ENCODE measurements at places on chromosomes 11 and 22.
A peak's percentile ranks its signal among the peaks of the same experiment; 100 is the strongest.

GRCh38 chr11:106156290-106156937 lies 79.0 kb downstream of the AASDHPPT start:
- DNase-seq, result no peak

- DNase-seq, result no peak
Measured at GRCh38 chr11:123428116-123428715, 1.9 kb upstream of the GRAMD1B start.

- no peak for DNase-seq
Measured at GRCh38 chr22:49798486-49799151, 29.1 kb downstream of the BRD1 start.

GRCh38 chr22:41508770-41509170 lies 35.5 kb downstream of the POLR3H start:
- no peak for DNase-seq

GRCh38 chr22:36010882-36011281 lies 17.7 kb downstream of the RBFOX2 start:
- DNase-seq, result no peak

DNA sequence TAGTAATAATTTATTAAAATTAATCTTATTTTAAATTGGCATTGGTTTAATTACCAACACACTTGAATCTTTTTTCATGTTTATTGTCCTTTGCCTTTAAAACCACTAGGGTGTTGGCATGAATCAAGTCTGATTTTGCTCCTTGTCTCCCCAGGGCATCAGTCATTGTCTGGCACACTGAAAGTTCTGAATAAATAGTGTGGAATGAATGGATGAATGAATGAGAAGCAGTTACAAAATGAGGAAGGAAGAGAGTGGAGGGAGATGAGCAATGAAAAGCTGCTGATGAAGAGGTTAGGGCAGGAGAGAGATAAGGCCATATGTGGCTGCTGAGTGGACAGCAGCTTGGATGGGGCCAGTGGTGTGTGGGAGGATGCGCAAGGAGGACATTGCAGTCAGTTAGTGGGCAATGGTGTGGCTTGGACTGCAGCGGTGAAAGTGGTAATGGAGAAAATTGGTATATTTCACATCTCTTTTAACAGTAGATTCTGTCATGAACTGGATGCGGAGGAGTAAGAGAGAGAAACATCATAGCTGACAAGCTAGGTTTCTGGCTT lies 132.0 kb downstream of the SPON1 start:
- no peak for DNase-seq

GRCh38 chr11:119855066-119855465 lies 126.1 kb upstream of the NECTIN1 start:
- no peak for DNase-seq

DNA sequence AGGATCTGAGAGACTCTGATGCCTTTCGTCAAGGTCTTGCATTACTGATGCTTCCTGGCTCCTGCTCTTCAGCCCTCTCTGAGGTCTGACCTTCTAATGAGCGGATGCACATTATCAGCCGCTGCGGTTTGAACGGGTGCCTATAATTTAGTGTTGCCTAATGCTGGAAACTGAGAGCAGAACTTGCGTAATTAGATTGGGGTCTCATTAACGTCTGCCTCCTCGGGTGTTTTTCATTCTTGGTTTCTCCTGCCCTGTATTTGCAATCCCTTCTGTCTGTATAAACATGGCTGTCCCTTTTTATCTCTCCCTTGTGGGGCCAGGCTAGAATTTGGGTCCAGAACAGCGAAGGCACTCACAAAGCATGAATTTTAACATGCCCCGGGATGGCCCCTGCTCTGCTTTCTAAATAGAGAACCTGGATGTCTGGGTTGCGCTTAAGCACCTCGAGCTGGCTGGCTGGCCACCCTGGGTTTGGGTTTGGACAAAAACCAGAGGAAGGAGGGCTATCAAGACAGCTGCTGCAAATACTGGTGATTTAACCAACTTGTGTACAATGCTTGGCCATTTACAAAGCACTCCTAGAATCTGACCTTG lies 118.6 kb downstream of the TIMP3 start:
- no peak for DNase-seq

GRCh38 chr11:103714246-103714645 lies 322.2 kb upstream of the DDI1 start:
- DNase-seq, result no peak

GRCh38 chr11:9651481-9651880 lies 12.4 kb upstream of the SWAP70 start:
- DNase-seq, result no peak

- DNase-seq, result no peak
Measured at GRCh38 chr22:41340357-41340756, 39.0 kb downstream of the ZC3H7B start.

DNA sequence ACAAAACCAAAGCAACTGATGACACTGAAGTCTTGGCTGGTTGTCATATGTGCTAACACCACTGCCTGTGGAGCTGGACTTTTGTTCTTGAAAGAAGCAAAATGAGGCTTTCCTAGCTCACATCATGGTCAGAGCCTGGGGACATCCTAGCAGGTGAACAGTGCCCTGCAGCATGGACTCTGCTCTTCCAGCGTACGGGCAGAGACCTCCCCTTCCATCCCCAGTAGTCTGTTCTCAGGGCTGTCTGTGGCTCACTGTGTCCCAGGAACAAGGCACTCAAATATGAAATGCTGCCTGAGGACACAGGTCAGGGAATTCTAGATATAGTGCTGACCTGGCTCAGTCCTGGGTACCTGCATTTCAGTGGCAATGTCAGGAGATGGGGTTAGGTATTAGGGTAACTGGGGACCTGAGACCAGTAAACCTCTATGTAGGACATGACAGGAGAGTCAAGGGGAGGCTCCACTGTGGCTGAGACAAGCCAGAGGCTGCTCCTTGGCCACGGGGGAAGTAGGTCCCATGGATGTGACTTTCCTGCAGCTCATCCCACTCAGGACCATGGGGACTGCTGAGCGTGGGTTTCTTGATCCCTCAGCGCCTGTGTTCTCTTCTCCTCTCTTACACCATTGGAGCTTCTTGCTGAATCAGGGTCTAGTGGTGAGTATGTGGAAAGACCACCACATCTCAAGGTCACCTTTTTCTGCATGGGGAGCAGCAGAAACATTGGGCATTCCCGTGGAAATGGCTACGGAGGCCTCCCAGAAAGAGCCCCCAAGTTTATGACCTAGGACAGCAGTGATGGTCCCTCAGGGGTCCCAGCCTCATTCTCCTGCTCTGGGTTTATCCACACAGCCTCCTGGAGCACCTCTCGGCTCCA lies 80.1 kb downstream of the ZNF280B start:
- DNase-seq, result no peak

DNA sequence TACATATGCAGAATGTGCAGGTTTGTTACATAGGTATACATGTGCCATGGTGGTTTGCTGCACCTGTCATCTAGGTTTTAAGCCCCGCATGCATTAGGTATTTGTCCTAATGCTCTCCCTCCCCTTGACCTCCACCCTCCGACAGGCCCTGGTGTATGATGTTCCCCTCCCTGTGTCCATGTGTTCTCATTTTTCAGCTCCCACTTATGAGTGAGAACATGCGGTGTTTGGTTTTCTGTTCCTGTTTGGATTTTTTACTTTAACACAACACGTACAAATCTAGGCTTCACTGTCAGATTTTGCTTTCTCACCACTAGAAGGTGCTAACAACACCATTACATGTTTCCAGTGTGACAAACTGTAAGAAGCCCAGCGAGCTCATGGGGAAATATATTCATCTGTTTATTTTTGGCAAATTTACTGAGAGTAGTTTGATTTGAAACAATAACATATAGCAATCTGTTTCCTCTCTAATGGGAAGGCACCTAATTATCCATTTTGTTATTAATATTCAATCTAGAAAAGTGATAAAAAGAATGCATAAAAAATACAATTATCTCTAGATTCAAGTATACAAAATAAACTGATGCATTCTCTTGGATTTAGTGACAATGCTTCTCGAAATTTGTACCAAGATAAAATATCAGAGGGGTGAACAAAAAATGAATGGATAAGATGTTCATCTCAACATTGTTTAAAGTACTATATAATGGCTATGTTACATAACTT lies 23.2 kb upstream of the BIRC3 start:
- no peak for DNase-seq

DNA sequence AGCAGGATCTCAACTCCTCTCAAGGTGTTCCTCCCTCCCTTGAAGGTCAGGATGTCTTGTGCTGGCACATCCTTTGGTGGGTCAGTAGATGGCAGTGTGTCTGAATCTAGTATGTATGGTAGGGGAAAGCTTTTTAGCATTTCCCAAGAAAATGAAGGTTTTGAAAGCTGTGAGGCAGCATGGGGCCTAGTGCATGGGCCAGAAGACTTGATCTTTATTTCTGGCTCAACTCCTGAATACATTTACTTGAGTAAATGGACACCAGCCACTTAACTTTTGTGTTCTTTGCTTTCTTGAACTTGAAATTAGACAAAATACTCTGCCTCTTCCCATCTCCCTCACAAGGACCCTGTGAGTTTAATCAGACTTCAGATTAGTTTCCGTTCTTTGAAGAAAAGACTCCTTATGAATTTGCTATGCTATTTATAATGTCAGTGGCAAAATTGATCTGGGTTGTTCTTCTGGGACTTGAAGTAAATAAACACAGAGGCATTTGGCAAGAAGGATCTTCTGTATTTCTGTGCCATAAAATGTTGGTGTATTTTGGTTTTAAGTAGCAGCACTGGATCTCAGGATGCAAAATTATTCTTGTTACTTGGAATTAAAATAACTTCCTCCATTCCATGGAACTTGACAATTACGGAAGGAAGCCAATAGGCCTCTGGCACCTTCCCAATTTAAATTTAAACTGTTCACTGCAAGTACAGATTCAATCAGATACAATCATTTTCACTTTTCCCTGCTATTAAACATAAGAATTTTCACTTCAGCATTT lies 288.8 kb downstream of the CASP12 start:
- peak; percentile 40 for DNase-seq

DNA sequence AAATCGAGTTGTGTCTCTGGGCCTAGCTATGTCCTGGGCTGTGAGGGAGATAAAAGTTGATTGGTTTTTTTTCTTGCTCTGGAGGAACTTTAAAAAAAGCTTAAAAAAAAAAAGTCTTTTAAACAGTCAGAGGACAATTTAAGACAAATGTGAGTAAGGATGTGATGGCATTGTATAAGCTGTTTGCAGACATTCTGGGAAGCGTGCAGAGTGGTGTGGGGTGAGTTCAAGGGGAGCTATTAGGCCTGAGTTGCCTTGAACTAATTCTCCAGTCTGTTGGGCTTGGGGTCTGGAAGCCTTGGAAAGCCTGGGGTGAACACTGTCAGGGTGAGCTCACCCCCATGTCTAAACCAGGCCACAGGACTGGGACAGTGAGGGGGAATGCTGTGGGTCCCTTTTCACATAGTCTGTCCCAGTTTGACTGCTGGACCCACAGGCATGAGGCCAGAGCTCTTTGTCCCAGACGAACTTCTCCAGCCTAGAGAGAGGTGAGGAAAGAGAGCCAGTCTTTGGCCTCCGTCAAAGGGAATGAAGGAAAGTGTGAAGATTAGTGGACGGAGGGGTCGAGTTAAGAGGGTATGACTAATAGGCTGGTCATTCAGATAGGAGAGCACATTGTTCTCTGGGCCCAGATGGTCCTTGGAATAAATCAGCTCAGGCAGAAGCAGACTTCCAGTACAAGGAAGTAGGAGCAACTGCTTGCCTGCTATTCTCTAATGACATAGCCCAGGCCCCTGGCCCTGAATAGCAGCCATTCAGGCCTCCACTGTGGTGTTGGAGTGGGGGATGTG lies 76.4 kb upstream of the NNMT start:
- no peak for DNase-seq

GRCh38 chr22:36619797-36620399 lies 83.7 kb downstream of the CACNG2 start:
- DNase-seq, result no peak

- no peak for DNase-seq
Measured at GRCh38 chr22:37462983-37463382, 23.2 kb downstream of the MFNG start.

DNA sequence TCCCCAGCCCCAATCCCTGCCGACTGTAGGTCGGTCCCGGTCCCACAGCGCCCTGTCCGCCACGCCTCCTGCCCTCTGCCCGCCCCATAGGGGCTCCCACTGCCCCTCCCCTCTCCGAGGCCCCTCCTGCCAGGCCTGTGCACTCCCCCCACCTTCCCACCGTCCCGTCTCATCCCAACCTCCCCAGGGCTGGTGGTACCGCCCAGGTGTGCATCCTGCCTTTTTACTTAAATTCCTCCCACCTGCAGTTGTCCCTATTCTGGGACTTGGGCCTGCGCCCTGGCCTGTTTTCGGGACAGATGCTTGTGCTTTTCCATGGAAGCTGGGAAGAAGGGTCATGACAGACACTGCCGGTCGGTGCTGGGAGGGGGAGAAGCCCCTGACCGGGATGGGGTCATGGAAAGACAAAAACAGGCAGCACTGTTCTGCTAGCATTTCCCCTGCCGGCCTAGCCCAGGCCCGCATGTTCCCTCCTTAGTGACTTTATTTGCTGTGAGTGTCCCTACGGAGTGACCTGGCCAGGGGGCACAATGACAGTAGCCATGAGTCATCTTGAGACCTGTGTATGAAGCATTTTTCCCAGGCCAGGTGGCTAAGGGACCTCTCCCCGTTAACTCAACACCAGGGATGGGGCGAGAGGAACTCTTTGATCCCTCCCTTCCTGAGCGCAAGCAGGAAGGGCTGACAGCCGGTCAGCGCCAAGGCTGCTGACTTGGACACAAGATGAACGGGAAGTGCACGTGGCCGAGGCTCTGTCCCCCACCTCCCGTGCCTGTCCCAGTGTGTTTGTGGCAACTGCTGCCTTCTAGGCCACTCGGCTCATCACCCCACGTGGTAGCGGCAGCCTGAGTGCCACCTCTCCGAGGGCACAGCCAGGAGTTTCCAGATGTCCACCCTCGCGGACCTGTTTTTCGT lies 7.1 kb downstream of the TBX1 start:
- DNase-seq, result no peak

GRCh38 chr11:36177836-36178235 lies 111.4 kb downstream of the COMMD9 start:
- no peak for DNase-seq

DNA sequence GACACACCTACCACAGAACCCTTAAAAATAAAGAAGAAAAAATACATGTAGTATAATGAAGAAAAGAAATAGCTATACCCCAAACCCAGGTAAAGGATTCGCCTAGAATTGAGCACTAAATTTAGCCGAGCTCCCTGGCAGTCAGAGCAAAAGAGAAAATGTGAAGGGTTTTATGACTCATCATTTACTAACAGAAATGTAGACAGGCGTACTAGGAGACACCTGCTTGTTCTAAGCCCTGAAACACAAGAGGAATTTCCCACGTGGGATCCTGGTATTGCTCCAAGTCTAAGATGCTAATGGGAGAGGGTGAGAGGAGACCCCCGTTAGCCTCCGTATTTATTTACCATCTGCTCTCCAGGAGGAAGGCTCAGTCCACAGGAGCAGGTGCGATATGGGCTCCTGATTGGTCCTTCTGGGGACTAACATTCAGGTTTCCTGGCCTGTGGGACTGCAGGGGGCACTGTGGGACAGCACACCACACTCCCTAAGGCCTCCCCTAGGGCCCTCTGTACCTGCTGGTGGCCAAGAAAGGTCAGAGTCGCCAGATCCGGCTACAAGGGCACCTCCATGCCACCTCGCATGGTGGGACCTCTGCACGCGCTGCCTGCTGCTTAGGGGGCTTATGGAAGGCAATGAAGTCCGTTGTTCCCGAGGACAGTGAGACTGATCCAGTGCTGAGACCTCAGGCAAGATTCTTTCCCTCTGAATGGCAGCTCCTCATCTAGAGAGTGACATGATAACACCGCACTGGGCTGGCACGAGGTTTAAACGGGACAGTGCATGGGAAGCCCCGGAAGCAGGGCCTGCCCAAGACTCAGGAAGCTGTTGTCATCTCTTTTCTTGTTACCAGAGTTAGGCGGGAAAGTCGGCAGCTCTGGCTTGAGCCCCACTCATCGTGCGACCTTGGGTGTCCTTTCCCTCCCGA lies 25.8 kb downstream of the KCNC1 start:
- DNase-seq, result no peak

Measured in stimulated activated CD4-positive, alpha-beta T cell treated with anti-CD3 and anti-CD28 coated beads, Interleukin-4, amount 100 ng/mL, for 24 hours (primary cell).